ENCODE measurements at places on chromosomes 1 and 21.
A peak's percentile ranks its signal among the peaks of the same experiment; 100 is the strongest.

- DNase-seq = no peak
Measured at GRCh38 chr1:186535388-186536133, 74.6 kb upstream of the PDC start.

DNA sequence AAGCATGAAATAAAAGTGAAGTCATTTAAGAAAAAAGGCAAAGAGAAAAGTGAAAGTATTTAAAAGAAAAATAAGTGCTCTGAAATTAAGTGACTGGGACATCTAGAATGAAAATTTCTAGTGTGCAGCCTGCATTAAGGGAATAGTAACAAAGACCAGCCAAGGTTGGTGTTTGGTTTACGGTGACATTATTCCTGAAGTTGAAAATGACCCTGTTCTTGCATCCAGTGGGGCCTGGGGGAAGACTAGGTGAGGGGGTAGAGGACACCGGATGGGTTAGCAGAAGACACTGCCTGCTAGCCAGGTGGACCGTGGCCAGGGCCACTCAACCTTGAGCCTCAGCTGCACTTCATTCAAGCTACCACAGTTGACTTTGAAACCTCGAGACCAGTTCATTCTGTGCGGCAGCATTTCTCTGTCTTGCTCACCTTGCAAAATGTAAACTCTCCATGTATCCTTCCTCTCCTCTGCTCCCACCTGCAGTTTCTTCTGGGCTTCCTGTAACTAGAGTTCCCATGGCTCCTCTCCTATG lies 14.3 kb upstream of the KCNK1 start:
- DNase-seq = no peak

- DNase-seq = no peak
Measured at GRCh38 chr1:14294860-14295536, 303.5 kb upstream of the KAZN start.

DNA sequence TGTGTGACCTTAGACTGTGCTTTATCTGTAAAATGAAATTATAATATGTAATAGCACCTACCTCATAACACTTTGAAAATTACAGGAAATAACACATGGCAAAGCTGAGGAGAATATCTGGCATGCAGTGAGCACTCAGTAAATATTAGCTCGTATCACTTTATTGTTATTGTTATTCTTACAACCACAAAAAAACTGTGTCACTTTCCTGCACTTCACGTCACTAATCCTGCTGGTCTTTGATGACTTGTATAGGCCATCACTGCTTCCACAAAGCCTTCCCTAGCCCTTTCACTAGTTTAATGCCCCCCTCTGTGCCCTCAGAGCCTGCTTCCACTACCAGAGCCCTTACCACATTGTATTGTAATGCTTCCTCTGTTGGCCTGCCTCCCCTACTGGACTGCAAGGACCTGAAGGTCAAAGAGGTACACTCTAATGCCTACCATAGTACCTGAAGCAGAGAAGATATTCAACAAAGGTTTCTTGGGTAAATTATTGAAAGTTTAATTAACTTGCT lies 231.6 kb downstream of the NFIA start:
- no peak for DNase-seq

DNA sequence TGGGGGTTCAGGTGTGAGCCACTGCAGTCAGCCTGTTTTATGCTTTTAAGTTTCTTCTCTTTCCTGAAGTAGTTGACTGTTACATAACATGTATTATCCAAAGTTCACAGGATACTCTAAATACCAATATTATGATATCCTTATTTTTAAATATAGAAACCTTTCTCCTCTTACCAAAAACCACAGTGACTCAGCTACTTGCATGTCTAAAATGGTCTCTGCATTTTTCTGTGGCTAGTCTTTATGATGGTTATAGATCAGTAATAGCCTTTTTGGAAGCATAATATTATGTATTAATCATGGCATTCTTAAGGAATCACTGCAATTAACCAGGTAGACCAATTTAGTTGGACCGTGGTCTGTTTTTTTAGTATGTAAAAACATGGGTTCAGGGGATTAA lies 210.8 kb upstream of the CACYBP start:
- peak; percentile 14 for DNase-seq

- no peak for DNase-seq
Measured at GRCh38 chr1:30378991-30379581, 344.3 kb downstream of the MATN1 start.

GRCh38 chr1:239587574-239588369 lies 201.4 kb downstream of the CHRM3 start:
- no peak for DNase-seq

DNA sequence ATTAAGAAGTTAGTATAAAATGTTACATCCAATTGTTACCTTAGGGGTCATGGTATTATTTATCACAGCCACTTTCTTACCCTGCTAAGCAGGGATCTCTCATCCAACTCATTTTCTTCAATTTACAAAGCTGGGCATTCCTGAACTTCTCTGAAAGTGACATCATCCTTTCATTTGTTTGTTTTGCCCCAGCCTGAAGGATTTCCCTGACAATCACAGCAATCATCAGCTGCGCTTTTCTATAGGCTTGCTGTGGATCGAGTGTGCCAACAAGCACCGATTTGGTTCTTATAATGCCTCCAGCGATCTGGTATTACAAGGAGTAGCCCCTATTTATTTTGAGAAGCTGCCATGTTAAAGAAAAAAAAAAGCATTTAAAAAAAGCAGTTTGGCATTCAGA lies 240.2 kb downstream of the USH2A start:
- DNase-seq = no peak

DNA sequence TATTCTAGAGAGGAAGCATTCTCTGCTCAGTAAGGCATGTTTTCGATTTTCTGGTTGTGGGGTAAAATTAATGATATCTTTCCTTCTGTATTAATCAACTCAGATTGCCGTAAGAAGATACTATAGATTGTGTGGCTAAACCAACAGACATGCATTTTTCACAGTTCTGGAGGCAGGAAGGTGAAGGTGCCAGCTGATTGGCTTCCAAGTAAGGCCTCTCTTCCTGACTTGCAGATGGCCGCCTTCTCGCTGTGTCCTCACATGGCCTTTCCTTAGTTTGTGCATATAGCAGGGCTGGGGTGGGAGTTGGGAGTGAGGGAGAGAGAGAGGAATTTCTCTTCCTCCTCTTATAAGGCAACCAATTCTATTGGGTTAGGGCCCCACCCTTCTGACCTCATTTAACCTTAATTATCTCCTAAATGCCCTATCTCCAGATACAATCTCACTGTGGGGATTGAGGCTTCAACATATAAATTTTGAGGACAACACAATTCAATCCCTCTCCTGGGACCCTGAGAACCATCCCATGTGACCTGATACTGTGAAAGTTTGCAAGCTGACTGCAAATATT lies 52.3 kb upstream of the MRPS6 start:
- DNase-seq = no peak

GRCh38 chr1:214422137-214422671 lies 129.2 kb downstream of the PTPN14 start:
- DNase-seq = no peak
